Activated CD8-positive, alpha-beta memory T cell treated with anti-CD3 and anti-CD28 coated beads, Interleukin-2, amount 10 ng/mL, durations not matched to agents 7 days and 5 days (primary cell): ENCODE measurements at places on chromosomes 3 and 15. TPM values are rescaled to one million over a fixed set of nuclear protein-coding genes. Genes with fewer than 3 reads are reported as not detected.

The FYTTD1 gene
- total RNA-seq: 50.5 TPM

The BAHD1 gene
- 24.1 TPM for total RNA-seq

The AQP9 gene
- not detected for total RNA-seq

The PPARG gene
- total RNA-seq: 0.18 TPM

The HOMER2 gene
- total RNA-seq: 8.2 TPM

DNA sequence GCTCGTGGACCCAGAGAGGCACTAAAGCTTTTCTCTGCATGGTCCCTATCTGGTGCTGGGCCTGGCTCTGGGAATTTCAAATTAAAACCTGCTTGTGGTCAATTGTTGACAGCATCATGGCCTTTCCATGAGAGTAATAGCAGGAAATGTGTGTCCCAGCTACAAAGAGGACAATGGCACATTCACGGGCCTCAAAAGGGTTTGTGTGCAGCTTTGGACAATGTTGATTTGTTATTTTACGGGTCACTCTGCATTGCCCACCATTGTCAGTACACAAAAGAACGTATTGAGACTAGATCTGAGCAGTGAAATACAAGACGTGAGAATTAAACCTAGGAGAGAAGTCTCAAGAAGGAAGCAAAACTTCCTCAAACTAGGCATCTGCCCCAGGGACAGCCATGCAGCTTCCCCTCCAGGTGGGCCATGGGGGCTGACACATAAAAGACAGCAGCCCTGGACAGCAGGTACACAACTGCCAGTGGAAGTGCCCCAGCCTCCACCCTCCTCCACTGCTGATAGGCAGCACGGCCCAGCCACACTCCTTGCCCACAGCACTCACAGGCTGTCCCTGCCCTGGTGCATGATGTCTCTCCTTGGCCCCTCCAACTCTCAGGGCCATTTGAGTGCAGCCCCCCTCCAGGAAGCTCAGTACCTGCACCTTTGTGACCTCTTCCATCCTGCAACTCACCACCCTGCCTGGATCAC is 15.9 kb upstream of the LTF start:
- H3K27me3 ChIP-seq: peaks cover 30% of the 10 kb centered on the region
- no peak for DNase-seq
- no peaks in the 10 kb centered on the region for H3K4me1 ChIP-seq
- H3K27ac ChIP-seq: no peak overlapping the region
- H3K36me3 ChIP-seq: no peaks in the 10 kb centered on the region

DNA sequence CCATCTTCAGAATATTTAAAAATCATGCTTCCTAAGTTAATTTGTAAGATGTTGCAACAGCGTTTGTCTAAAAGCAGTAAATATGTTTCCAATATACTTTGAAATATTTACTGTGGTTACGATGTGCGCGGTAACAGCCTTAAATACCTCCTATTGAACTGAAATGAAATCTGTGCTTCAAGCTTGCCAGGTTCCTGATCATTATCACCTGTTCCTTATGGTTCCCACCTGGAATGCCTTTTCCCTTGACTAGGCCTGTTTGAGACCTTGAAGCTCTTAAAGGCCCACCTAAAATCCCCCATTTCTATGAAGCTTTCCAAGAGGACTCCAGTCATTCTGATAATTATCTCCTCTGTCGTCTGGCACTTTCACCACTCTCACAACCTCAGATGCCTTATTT is 146.7 kb downstream of the NAALADL2 start:
- H3K4me3 ChIP-seq: no peak overlapping the region
- H3K36me3 ChIP-seq: no peaks in the 10 kb centered on the region
- H3K4me1 ChIP-seq: no peaks in the 10 kb centered on the region
- no peak overlapping the region for H3K27ac ChIP-seq
- no peaks in the 10 kb centered on the region for H3K27me3 ChIP-seq

GRCh38 chr3:100089812-100090668 is 24.3 kb downstream of the FILIP1L start:
- H3K4me1 ChIP-seq: peaks cover 52% of the 10 kb centered on the region
- DNase-seq: peak; percentile 65
- H3K36me3 ChIP-seq: peaks cover 31% of the 10 kb centered on the region
- H3K4me3 ChIP-seq: no peak overlapping the region
- H3K27me3 ChIP-seq: peaks cover 10% of the 10 kb centered on the region

DNA sequence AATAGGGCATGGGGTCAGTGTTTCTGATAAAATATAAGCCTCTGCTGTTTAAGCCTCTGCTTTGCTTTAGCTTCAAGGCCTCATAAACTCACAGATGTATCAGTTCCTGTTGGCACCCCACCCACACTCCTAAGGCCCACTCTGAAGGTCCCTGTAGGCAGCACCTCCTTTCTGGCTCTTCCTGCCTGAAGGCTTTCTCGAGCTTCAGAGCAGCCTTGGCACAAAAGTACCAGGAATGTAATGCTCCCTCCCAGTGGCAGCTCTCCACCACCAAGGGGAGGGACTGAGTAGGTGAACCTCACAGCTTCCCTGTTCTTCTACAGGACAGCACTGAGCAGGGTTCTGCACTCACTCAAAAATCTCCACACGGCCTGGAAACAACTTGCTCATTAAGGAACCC is 102.2 kb downstream of the ABHD5 start:
- no peaks in the 10 kb centered on the region for H3K36me3 ChIP-seq
- peaks cover 35% of the 10 kb centered on the region for H3K27me3 ChIP-seq
- DNase-seq: no peak
- no peaks in the 10 kb centered on the region for H3K4me1 ChIP-seq

GRCh38 chr3:10081871-10082270 is 26.2 kb downstream of the FANCD2OS start:
- no peak overlapping the region for H3K4me3 ChIP-seq
- H3K27me3 ChIP-seq: no peaks in the 10 kb centered on the region
- peak overlapping the region; percentile 10 for H3K27ac ChIP-seq

DNA sequence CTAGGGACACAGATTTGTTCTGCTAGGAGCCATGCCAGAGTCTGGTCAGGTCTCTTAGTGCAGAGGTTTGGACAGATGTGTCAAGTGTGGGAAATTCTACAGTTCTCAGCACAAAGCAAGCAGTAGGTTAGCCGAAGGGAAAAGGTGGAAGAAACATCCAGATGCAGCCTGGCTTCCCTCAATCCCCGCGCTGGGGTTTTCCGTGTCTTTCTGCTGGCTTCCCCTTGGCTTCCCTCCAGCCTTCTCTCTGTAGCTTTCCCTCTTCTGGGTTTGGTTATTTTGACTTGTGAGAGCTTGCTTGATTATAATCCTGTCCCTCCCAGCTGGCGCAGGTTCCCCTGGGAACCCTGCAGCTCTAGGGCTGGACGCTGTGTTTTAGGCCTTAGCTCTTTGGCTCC is 4.1 kb downstream of the TF start:
- H3K27me3 ChIP-seq: peaks cover 32% of the 10 kb centered on the region
- H3K27ac ChIP-seq: no peak overlapping the region
- peaks cover 3% of the 10 kb centered on the region for H3K4me1 ChIP-seq
- no peaks in the 10 kb centered on the region for H3K36me3 ChIP-seq
- H3K4me3 ChIP-seq: no peak overlapping the region
- DNase-seq: no peak

DNA sequence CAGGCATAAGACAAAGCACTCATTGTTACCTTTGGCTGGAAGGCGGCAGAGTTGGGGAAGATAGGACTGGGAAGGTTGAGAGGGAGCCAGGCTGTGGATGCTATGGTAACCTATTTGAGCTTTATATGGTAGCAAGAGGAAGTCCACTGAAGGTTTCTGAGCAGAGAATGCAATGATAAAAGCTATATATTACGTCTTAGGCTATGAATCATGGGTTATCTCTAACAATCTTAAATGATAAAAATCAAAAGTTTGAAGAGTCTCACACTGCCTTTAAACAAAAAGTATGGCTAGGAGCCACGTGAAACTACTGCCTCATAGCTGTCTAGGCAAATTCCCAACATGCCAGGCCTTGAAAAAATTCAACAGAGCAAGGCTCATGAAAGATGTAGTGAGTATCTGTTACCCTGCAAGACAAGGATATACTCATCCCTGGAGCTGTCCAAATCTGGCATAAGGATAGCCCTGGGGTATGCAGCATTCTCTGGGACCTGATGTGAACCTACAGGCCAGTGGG is 4.1 kb downstream of the P3H2 start:
- DNase-seq: no peak
- H3K27ac ChIP-seq: no peak overlapping the region
- no peaks in the 10 kb centered on the region for H3K36me3 ChIP-seq
- peaks cover 55% of the 10 kb centered on the region for H3K27me3 ChIP-seq

DNA sequence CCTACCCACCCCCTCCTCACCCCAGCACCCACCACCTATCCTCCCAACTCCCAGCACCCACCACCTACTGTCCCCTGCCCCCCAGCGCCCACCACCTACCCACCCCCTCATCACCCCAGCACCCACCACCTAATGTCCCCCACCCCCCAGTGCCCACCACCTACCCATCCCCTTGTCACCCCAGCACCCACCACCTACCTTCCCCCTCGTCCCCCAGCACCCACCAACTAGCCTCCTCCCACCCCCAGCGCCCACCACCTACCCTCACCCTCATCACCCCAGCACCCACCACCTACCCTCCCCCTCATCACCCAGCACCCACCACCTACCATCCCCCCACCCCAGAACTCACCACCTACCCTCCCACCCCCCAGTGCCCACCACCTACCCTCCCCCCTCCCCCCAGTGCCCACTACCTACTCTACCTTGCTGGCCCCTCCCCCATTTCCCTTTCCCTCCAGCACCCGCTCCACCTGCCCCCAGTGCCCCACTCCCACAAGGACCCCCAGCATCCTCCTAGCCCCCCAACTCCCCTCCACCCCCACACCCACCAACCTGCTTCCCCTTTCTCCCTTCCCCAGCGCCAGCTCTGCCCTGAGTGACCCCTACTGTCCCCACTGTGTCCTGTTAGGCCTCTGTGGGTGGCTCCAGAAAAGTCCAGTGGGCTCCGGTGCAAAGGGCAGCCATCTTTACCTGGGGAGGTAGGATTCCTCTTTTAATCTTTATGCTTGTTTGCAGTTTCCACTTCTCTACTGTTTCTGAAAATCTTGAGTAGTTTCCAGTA is 1.2 kb downstream of the UROC1 start:
- H3K36me3 ChIP-seq: no peaks in the 10 kb centered on the region
- no peak for DNase-seq
- H3K27ac ChIP-seq: no peak overlapping the region

DNA sequence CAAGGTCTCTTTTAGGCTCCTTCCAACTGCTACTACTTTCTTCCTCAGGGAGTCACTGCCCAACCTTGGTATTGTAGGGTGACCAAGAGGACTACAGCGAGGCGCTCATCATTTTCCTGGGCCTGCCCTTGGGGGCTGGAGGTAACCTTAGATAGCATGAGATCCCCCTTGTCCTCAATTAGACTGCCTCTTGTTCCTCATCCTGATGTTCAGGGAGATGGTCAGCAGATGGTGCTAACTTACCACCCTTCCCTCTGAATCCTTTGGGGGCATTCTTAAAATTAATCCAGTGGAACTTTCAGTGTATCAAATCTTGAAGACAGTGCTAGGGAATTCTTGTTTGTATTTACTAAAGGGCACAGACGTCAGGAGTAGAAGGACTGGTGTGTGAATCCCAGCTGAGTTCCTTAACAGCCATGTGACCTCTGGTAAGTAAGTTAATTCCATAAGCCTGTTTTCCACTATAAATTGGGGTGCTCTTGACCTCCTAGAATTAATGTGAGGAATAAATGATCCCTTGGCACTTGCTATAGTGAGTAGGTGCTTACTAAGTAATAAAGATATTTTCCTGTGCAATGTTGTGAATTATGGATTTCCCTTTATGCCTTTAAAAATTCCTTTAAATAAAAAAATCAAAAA is 4.1 kb upstream of the CLPX start:
- no peaks in the 10 kb centered on the region for H3K27me3 ChIP-seq
- peak; percentile 47 for DNase-seq
- H3K4me3 ChIP-seq: no peak overlapping the region
- peaks cover 5% of the 10 kb centered on the region for H3K4me1 ChIP-seq
- H3K27ac ChIP-seq: no peak overlapping the region

GRCh38 chr3:5258526-5258925 is 71.0 kb downstream of the EDEM1 start:
- H3K4me1 ChIP-seq: peaks cover 2% of the 10 kb centered on the region
- DNase-seq: no peak
- peaks cover 3% of the 10 kb centered on the region for H3K27me3 ChIP-seq
- H3K27ac ChIP-seq: no peak overlapping the region
- H3K36me3 ChIP-seq: no peaks in the 10 kb centered on the region

- no peaks in the 10 kb centered on the region for H3K4me1 ChIP-seq
- no peaks in the 10 kb centered on the region for H3K36me3 ChIP-seq
- no peak overlapping the region for H3K4me3 ChIP-seq
- no peak overlapping the region for H3K27ac ChIP-seq
- no peaks in the 10 kb centered on the region for H3K27me3 ChIP-seq
Measured at GRCh38 chr3:181941250-181941649, 229.5 kb downstream of the SOX2 start.

DNA sequence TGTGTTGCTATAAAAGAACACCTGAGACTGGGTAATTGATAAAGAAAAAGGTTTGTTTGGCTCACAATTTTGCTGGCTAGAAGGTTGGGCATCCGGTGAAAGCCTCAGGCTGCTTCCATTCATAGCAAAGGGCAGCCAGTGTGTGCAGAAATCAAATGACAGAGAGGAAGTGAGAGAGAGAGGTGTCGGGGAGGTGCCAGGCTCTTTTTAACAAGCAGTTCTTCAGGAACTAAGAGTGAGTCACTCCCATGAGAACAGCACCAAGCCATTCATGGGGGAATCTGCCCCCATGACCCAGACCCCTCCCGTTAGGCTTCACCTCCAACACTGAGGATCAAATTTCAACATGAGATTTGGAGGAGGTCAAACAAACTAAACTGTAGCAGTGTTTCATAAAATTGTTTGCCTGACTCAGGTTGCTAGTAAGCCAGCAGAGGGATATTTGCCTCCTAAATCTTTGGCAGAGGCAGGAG is 4.5 kb upstream of the PARP15 start:
- H3K36me3 ChIP-seq: peaks cover 62% of the 10 kb centered on the region
- peak; percentile 59 for DNase-seq
- H3K4me1 ChIP-seq: peaks cover 62% of the 10 kb centered on the region
- H3K27ac ChIP-seq: peak overlapping the region; percentile 76
- H3K4me3 ChIP-seq: no peak overlapping the region
- no peaks in the 10 kb centered on the region for H3K27me3 ChIP-seq

GRCh38 chr15:91461377-91461776 is 361.3 kb downstream of the SV2B start:
- peaks cover 2% of the 10 kb centered on the region for H3K27me3 ChIP-seq
- H3K36me3 ChIP-seq: no peaks in the 10 kb centered on the region
- DNase-seq: no peak
- H3K4me1 ChIP-seq: no peaks in the 10 kb centered on the region
- H3K27ac ChIP-seq: no peak overlapping the region

DNA sequence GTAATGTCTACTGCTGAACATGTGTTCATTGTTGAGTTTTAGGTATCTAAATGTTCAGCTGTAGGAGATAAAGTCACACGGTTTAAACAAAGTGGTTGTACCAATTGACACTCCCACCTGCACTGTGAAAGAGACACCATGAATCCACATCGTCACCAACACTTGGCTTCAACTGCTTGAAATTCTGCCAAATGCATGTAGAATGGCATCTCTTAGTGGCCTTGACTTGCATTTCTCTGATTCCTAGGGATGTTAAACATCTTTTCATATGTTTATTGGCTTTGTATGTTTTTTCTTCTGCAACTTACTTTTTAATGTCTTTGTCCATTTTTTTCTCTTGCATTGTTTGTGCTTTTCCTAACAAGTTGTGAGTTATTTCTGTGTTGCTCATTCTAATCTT is 43.4 kb downstream of the RPLP1 start:
- H3K4me1 ChIP-seq: peaks cover 15% of the 10 kb centered on the region
- DNase-seq: no peak
- H3K27me3 ChIP-seq: peaks cover 6% of the 10 kb centered on the region
- no peak overlapping the region for H3K4me3 ChIP-seq
